ENCODE measurements at places on chromosomes 4 and X.
A peak's percentile ranks its signal among the peaks of the same experiment; 100 is the strongest.

GRCh38 chr4:107473126-107473525 lies 246.9 kb downstream of the PAPSS1 start:
- no peak for DNase-seq

DNA sequence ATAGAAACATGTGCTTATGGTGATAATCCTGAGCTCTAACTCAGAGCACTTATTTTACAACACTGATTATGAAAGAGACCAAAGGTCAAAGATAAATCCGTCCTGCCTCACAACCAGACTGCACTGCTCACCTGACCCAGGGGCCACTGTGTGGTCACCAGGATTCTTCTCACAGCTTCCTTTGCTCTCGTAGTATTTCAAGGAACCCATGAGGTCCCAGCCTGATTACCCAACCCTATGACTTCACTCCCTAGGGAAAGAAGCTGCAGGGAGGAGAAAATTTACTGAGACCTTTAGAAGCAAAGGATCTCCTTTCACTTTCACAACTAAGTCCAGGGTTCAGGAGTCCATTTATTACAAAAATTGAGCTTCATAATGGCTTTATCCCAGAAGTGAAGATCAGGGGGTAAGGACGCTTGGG lies 9.6 kb downstream of the SLC25A5 start:
- no peak for DNase-seq

- no peak for DNase-seq
These were observed 51.7 kb downstream of the METTL14 start for GRCh38 chr4:118736900-118737299.

GRCh38 chrX:119826399-119826959 lies 26.3 kb downstream of the UPF3B start:
- no peak for DNase-seq

GRCh38 chr4:164239433-164239832 lies 514.5 kb upstream of the SMIM31 start:
- no peak for DNase-seq

DNA sequence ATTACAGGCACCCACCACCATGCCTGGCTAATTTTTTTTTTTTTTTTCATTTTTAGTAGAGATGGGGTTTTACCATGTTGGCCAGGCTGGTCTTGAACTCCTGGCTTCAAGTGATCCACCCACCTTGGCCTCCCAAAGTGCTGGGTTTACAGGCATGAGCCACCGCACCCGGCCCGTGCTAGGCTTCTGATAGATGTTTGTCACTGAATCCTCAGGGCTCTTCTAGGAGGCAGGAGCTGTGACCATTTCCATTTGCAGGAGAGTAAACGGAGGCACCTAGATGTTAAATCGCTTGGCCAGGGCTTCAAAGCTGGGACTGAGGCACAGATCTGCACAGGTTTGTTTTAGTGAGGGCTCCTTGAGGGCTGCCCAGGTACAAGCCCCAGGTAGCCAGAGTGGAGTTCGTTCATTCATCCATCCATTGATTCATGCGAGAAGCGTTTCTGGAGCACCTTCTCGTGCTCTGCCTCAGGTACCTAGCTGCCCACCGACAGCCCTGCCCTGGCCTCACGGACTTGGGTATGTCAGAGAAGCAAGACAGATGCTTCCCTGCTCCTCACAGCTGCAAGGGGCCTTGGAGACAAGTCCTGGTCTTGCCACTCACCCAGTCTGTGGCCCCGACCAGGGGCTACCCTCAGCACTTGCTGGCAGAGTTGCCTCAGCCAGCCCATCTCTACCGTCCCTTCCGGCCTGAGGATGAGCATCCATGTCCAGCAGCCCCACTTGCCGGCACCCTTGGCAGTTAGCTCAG lies 106.4 kb downstream of the PSAPL1 start:
- no peak for DNase-seq

GRCh38 chrX:116267511-116268040 lies 97.0 kb downstream of the AGTR2 start:
- no peak for DNase-seq

GRCh38 chr4:76658231-76659102 lies 223.4 kb downstream of the SHROOM3 start:
- DNase-seq, result no peak

DNA sequence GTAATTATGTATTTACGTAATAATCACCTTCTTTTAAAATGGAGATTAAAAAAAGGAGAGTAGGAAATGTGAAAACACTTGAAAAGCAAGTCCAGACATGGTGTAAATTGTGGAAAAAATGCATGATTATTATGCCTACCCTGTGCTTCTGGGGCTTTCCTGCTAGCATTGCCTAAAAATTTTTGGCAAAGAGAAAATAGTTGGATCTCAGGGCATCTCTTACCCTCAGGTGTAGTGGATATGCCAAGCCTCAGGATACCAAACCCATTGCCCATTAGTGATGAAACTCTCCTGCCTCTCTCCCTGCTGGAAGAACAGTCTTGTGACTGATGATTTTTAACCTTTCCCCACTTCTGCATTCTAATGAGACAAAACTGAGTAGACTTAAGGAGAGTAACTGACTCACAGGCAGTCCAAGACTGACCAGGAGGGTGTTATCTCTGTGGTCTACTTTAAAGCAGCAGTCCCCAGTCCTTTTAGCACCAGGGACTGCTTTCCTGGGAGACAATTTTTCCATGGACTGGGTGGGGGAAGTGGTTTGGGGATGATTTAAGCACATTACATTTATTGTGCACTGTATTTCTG lies 174.6 kb downstream of the ZNF330 start:
- DNase-seq, result no peak

GRCh38 chr4:23889814-23890341 lies at the start of gene PPARGC1A:
Gene PPARGC1A, minus strand, starts transcription at chr4:23890047. Its CDS starts 90 bp downstream, at chr4:23889957.
- no peak for DNase-seq

GRCh38 chr4:74054483-74055047 lies 16.1 kb upstream of the CXCL3 start:
- DNase-seq, result no peak

DNA sequence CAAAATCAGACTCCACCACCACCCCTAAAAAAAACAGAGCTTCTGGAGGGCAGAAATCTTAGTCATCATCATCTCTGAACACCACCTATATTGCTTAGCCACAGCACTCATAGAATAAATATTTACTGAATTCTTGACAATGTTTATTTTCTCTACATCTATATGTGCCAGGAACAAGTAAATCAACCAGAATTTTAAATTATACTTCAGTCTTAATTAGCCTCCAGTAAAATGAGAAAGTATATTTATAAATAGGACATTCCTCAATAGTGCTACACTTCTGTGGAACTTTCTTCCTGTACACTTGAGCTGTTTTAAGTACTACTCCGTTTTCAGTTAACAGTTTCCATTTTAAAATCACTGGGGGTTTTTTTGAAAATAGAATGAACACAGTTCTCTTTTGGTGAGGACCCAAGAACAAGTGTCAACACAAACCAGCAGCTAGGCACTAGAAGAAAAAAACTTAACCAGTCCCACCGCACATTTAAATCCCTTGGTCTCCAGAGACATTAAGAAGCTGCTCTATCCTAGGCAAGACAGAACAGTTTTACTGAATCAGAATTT lies 25.5 kb downstream of the SMIM14 start:
- no peak for DNase-seq

- DNase-seq, result no peak
These were observed 79.8 kb upstream of the ATP8A1 start for GRCh38 chr4:42736527-42737195.

DNA sequence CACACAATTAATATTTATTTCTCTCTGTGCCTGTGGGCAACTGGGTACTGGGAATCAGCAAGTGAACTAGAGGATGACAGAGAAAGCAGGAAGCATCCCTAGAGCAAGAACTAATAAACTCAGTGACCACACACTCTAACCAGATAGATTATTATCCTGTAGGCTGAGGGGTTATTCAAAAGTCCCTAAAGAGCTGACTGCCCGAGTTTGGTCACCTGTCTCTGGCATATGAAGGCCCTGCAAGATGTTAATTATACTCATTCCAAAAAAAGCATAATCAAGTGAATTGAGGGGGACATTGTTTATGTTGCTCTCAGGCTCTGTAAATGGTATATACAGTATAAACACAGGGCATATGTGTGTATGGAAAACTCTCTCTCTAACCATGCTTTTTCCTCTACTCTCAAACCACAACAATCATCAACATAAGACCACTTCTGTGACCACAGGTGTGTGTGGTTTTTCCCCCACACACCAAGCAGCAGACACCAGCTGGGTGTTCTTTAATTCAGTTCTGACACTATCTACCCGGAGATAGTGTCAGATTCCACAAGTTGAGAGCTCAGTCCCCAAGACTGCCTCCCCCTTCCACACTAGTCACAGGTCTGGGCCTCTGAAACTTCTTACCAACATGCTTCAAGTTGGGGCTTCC lies 6.2 kb upstream of the HPSE start:
- peak; percentile 7 for DNase-seq

- no peak for DNase-seq
These were observed 694.4 kb upstream of the FAM241A start for GRCh38 chr4:111450867-111451266.

DNA sequence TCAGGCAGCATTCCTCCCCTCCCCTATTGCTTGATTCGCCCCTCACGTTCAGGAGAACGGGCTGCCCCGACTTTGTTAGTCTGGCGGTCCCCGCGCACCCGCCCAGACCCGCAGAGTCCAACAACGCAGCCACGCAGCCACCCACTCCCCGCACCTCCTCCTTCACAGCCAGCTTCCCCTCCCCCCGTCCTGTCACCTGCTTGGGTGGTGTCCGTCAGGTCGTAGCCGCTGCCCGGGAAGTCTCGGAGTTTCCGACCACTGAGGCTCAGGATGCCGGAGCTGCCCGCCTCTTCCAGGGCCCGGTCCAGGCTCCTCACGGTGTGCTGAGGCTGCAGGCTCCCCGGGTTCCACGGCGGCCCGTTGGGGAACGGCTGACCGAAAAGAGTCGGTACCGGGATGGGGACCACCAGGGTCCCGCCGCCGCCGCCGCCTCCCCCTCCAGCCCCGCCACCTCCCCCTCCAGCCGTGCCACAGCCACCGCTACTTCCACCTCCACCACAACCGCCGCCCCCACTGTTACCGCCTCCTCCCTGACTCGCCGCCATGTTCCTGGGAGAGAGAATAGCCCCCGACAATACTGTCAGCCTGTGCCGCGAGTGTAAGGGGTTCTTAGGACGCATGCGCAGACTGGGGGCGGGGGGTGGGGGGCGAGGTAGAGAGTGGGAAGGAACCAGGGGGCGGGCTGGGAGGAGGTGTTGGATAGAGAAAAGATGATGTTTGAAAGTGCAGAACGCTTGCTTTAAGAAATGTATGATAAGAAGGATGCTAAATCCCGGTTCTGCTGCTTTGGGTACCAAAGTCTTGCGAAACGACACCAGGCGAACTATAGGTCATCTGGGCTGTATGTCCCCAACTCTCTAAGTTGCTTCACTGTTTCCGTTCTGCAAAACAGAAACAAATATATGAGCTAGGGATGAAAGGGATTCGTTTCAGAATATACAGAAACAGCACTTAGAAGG lies at the start of gene LRCH2:
TSS of gene LRCH2 (minus strand) at position 600 of the 959 bp plus-strand sequence. CDS start at position 545, 55 bp downstream.
- no peak for DNase-seq

DNA sequence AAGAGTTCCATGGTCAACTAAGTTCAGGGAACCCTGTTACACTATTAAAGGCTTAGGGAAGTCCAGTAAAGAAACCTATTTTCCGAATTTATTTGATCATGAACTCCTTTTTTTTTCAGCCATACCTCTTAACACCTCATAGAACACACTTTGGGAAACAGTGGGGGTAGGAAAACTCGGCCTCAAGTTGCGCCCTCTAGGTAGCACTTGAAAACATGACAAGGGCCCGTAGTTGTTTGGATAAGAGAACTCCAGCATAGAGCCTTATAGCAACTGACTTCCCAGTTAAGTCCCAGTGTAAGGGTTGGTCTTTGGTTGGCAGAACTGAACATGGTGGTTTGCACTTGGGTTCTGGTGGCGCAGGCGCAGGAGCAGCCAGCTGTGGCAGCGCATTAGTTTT lies 14.4 kb downstream of the OGT start:
- DNase-seq, result no peak

GRCh38 chr4:54726907-54727306 lies 69.2 kb downstream of the KIT start:
- no peak for DNase-seq

DNA sequence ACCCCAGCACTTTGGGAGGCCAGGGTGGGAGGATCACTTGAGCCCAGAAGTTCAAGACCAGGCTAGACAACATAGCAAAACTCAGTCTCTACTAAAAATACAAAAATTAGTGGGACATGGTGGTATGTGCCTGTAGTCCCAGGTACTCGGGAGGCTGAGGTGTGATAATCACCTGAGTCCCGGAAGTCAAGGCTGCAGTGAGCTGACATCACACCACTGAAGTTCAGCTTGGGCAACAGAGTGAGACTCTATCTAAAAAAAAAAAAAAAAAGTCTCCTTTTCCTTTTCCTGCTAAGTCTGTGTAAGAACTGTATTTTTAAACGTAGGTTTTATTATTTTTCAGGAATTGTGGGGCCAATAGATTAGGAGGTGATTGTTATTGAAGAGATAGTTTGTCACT lies 356.7 kb downstream of the ARHGAP24 start:
- DNase-seq, result no peak

DNA sequence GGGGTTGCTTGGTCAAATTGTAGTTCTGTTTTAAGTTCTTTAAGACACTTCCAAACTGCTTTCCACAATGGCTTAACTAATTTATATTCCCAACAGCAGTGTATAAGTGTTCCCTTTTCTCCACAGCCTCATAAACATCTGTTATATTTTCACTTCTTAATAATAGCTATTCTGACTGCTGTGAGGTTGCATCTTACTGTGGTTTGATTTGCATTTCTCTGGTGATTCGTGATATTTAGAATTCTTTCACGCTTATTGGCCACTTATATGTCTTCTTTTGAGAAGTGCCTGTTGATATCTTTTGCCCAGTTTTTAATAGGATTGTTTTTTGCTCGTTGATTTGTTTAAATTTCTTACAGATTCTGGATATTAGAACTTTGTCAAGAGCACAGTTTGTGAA lies 278.6 kb upstream of the ITM2A start:
- no peak for DNase-seq

- no peak for DNase-seq
These were observed 32.0 kb upstream of the DKK2 start for GRCh38 chr4:107068116-107068515.

DNA sequence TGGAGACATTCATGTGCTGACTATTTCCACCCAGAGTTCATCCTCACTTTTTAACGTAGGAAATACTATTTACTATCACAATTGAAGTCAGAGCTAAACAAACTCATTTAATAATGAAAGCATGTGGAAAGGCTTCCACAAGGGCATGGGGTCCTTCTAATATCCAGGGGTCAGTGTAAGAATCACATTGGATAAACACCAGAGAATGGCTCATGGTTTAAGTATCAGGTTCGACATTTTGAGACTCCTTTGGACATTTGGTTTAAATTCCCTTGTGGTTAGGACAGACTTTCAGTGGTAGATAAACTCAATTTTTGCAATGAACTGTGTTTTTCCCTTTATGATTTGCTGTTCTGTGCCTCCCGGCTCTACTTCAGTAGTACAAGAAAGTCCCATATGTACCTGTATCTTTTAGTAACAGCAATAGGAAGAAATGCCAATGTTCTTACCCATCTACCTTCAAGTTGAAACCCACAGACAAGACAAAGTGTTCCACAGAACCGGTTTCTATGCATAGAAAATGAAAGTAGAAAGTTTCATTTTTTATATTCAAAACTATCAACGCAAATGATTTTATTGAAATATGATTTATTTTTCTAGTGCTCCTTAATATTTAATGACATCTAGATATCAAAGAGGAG lies 589.0 kb upstream of the FAM241A start:
- no peak for DNase-seq

Measured in activated naive CD8-positive, alpha-beta T cell treated with anti-CD3 and anti-CD28 coated beads, Interleukin-2, amount 50 U/mL, for 16 hours (primary cell).